H7 (cell line): ENCODE measurements at places on chromosomes 12 and 14. TPM values are rescaled to one million over a fixed set of nuclear protein-coding genes. Genes with fewer than 3 reads are reported as not detected.

Gene INHBC
- total RNA-seq = not detected in 2 replicates

Gene PSMC1
- 129 and 146 TPM in 2 replicates for total RNA-seq

Gene KRT77
- not detected in 2 replicates for total RNA-seq

Gene ARF3
- 68.9 and 95.1 TPM in 2 replicates for total RNA-seq

Gene KCNH3
- 0.97 TPM in 1 of 2 replicates, not detected in the other for total RNA-seq

Gene ATP2B1
- total RNA-seq = 20.6 and 22.2 TPM in 2 replicates

Gene NKX2-1
- 0.78 and 1.7 TPM in 2 replicates for total RNA-seq

Gene ASCL1
- total RNA-seq = 0.07 TPM in 1 of 2 replicates, not detected in the other

Gene KERA
- not detected in 2 replicates for total RNA-seq

DNA sequence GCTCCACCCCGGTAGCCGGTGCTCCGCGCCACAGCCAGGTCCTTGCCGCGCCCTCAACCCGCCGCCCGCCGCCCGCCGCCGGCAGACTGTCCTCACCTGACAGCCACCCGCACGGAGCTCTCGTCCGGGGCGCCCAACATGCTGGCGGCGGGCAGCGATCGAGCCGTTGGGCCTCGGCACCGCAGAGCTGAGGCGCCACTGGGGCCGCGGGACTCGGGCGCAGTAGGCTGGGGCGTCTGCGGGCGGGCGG, 164 bp downstream of the KIF21A start:
- no peak for DNase-seq

GRCh38 chr14:52307376-52307775, 6.7 kb upstream of the PTGER2 start:
- DNase-seq = no peak

GRCh38 chr14:57747036-57747435, 118.9 kb downstream of the SLC35F4 start:
- no peak for DNase-seq

DNA sequence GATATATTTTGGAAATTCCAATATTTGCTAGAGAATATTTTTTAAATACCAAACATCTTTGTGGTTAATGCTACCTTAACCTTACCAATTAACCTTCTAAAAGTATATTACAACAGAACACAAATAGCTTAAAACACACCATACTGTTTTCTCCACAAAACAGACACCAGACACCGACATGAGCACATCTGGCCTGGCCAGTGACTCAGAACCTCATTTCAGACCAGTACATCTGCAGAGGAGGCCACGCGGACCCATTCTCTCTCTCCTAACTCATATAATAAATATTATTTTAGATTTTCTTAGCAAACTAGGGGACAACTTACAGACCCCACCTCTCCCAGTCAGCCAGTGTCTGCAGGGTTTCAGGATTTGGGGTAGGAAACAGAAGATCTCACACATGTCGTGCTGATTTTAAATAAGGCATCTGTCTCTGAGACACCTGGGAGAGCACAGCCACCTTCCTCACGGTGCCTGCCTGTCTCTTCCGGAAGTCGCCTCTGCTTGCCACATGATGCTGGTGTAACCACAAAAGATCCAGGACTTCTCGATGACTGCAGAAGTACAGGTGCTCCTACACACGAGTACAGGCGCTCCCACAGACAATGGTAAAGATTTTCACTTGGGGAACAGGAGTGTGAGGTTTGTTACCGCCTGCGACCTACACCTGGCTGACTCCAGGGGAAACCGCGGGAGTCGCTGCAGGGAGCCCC, 9.7 kb upstream of the ANKLE2 start:
- DNase-seq = no peak

DNA sequence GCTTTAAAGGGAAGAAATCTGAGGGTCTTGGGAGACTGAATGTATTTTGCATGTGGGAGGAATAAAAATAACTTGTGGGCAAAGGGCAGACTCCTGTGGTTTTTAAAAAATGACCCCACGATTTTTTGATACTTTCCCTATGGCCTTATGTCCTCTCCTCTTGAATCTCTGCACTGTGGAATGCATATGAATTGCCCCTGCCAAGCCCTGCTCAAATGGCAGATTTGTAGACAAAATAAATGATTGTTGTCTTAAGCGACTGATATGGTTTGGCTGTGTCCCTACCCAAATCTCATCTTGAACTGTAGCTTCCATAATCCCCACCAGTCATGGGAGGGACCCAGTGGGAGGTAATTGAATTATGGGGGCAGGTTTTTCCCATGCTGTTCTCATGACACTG, 223.8 kb downstream of the DACT1 start:
- no peak for DNase-seq

DNA sequence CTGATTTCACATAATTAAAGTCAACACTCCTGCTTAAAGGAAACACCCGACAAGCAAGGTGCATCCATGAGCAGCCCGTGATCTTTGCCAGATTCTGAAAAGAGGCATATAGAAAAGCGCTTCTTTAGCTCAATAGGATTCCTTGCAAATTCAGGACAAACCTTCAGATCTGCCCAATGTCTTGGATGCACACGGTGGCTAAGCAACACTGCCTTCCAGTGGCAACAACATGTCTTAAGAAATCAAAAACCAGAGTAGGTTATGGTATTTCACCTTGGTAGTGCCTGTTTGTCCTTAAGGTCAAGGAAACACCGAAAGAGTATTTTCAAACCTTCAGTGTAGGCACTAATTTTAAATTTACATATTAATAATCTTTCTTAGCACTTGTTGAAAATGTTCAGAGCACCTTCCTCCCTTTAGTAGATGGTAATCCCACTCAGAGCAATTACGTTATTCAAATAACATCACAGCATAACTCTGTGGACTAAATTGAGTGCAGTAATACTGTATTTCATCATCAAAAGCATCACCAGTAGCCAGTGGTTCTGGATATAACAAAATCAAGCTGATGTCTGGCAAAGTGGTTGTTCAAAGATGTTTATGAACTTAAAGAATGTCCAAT, 58.0 kb upstream of the CDKN3 start:
- no peak for DNase-seq

DNA sequence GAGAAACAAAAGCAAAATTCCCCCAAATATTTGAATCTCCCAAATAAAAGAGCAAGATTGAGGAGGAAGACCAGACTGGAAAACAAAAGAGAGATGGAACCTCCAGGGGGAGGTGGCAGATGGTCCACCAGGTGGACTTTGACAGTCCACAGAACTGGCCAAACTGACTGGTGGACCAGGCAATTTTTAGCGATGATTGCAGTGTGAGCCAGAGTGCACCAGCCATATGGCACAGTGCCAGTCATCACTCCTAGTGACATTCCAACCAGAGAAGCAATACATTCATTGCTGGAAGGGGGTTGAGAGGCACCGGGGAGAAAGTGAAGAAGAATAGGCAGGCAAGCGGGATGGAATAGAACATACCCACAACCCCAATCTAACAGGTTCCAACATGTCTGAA, 182.9 kb downstream of the EXOC5 start:
- no peak for DNase-seq

DNA sequence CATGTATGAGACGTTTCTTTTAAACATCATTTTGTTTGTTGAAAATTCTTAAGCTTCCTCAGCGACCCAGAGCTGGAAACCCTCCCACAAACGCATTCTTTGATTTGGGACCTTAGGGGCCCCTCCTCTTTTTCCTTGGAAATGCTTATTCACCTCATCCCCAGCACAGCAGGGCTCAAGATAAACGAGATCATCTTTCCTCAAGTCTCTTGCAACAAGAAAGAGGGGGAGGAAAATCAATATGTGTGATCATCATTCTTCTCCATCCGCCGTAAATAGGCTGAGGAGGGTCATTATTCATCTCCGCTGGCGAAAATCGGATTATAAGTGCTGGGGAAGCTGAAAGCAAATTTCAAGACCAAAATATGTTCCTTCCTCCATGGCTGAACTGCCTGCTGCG, 1415.2 kb downstream of the AACS start:
- DNase-seq = peak; percentile 40

- no peak for DNase-seq
Observed at GRCh38 chr14:71086567-71086966, 179.3 kb downstream of the PCNX1 start.

- DNase-seq = no peak
Observed at GRCh38 chr12:52271158-52271557, 3.3 kb upstream of the KRT86 start.

DNA sequence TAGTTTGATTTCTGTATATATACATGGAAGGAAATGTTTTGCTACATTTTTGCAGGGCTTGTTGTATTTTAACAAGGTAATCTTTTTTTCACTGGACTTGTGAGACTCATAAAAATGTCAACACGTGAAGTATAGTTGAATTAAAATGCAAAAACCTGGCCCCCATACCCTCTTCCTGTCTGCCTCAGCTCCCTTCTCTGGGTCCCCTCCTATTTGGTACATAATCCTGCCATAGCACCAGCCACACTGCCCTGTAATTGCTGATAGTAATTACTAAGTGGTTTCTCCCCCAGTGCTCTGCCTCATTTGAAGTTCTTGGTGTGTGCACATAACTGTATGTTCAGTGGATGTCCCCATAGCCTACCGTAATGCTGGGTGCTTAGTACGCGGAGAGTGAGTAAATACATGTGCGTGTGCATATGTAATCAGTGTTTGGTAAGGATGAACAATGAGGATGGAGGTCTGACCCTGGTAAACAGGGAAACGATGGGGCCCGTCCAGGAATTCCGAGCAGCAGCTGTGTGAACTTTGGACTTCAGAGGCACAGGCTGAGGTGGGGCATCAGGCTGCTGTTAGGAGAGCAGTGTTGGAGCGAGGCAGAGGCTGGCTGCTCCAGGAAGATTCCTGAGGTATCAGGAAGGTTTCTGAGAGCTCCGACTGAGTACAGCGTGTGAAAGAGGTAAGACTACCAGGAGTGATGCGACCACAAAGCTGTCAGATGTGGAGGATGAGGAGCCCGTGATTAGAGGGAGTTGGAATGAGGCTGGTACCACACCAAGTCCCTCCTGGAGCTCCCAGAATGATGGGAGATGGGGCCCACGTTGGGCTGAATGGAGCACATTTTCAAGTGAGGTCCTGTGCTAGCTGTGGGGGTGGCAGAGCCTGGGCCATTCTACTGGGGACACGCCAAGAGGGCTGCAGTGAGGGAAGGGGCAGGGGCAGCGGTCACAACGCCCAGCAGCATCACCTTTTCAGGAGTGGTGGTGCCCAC, 106.8 kb downstream of the PELI2 start:
- no peak for DNase-seq

GRCh38 chr12:112684742-112685141, 106.8 kb upstream of the RPH3A start:
- DNase-seq = peak; percentile 37

GRCh38 chr14:106694638-106695393, 1168.4 kb downstream of the TMEM121 start:
- no peak for DNase-seq

- peak; percentile 40 for DNase-seq
Observed at GRCh38 chr14:44961151-44961553, 595 bp downstream of the KLHL28 start.

GRCh38 chr12:64087761-64088160, 134.3 kb downstream of the KICS2 start:
- DNase-seq = no peak

DNA sequence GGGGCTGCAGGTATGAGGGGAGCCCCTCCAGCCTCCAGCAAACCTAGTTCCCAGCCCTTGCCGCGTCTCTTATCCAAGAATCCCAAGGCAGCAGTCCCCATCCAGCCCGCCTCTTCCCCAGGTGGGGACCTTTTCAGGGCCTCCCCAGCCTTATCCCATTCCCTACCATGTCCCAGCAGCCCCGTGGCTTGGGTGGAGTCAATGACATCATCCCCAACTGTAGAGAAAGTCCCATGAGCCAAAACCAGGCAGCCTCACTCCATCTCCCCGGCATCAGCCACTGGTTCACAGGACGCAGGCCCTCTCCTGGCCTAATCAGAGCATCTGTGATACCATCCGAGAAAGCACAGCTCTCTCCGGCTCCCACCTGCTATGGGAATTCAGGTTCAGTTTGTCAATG, 131.0 kb downstream of the NCOR2 start:
- peak; percentile 70 for DNase-seq

DNA sequence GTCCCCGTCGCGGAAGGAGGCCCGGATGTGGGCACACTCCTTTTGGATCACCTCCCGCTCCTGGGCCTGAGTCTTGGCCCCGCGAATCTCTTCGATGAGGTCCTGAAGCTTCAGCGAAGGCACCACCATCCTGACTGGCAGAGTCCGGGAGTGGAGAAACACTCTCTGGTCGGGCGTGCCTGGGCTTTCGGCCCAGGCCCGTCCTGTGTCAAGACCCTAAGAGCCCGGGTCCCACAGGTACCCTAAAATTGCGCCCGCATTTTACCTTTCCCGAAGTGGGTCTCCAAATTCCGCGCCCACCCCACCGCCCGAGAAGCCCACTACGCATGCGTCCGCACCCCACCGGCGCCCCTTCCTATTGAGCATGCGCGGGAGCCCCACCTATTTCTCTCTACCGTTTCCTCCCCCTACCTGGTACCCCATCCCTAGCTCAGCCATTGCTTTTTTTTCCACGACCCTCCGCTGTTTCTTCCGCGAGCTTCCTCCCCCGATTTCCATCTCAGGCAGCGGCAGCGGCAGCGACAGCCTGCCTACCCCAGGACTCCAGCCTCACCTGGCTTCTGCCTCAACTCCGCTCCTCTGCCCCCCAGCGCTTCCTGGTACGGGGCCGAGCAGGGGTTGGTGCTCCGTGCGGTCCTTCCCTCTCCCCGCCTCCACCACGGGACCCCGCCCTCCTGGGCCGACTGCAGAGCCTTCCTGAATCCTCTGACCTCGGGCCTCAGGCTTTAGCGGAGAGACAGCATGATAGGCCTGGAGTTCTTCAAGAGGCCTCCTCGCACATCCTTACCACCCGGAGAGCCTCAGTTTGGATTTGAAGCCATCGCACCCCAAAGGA, at the start of gene AP1G2:
Gene AP1G2, minus strand, starts transcription at position 606 of the 835 bp plus-strand sequence. Its CDS starts 477 bp downstream, at position 129.
- peak; percentile 98 for DNase-seq

DNA sequence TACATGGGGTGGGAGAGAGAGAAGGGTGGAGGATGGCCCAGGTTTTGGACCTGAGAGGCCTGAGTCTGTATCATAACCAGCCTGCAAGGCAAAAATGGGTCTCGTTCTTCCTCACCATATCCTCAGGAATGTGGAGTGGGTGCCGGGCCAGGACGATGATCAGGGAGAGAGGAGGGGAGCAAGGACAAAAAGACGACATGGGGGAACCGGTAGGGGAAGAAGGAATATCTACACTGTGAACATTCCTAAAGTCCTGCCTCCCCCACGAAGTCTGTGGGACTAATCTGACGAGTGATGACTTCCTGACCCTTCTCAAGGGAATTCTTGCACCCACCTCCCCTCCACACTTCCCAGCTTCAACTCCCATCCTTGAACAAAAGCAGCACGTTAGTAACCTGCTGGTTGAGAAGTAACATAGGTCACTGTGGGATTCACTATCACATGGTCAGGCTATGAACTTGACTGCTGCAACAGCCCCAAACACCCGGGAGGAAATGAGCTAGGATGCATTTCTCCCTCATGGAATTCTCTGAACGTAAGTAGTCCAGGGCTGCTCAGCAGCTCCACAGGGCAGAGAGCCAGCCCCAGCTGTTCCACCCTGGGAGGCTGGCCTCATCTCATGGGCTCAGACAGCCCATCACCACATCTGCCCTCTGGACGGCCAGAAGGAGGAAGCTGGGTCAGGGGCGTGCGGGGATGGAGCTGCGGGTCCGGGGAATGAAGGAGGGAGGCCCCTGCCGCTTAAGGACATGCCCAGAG, 36.8 kb upstream of the VWF start:
- DNase-seq = no peak
